MCF 10A (cell line): ENCODE measurements at places on chromosomes 4 and X. TPM values are rescaled to one million over a fixed set of nuclear protein-coding genes. Genes with fewer than 3 reads are reported as not detected.

Gene SLC39A8
- total RNA-seq, result 35.1 and 43.3 TPM in 2 replicates

Gene FRMPD3
- total RNA-seq, result not detected in 2 replicates

DNA sequence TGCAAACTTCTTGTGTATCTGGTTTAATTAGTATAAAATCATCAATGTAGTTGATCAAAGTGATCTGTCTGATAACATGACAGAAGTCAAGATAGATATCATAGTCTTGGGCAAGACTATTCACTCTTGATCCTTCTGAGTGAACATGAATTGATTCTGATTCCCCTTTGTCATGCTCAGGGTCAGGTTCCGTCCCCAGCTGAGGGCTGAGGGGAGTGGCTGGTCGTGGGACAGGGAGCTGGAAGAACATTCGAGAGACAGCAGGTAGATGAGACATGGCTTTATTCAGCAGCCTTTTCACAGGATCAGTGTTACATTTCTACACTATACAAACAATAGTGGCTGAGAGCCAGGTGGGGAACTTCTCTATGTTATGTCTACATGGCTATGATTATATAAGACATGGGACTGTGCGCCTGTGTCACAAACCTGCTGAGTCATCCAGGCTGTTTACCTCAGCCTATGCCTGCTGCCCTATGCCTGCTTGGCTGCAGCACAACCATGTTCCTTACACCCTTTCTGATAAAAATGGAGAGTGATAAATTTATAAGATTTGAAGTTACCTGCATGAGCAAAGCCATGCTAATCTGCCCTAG, 586.9 kb upstream of the NR3C2 start:
- H3K4me3 ChIP-seq, result no peak overlapping the region
- no peak overlapping the region for H3K27ac ChIP-seq
- H3K36me3 ChIP-seq, result no peaks in the 10 kb centered on the region

GRCh38 chr4:118081434-118081833, 47.1 kb downstream of the NDST3 start:
- DNase-seq, result no peak
- no peak overlapping the region for H3K27ac ChIP-seq
- peaks cover 5% of the 10 kb centered on the region for H3K4me1 ChIP-seq
- H3K27me3 ChIP-seq, result no peaks in the 10 kb centered on the region
- H3K4me3 ChIP-seq, result no peak overlapping the region

- DNase-seq, result no peak
- H3K27me3 ChIP-seq, result no peaks in the 10 kb centered on the region
- no peaks in the 10 kb centered on the region for H3K4me1 ChIP-seq
- H3K27ac ChIP-seq, result no peak overlapping the region
- H3K4me3 ChIP-seq, result no peak overlapping the region
Observed at GRCh38 chr4:98565681-98566301, 92.6 kb downstream of the TSPAN5 start.

DNA sequence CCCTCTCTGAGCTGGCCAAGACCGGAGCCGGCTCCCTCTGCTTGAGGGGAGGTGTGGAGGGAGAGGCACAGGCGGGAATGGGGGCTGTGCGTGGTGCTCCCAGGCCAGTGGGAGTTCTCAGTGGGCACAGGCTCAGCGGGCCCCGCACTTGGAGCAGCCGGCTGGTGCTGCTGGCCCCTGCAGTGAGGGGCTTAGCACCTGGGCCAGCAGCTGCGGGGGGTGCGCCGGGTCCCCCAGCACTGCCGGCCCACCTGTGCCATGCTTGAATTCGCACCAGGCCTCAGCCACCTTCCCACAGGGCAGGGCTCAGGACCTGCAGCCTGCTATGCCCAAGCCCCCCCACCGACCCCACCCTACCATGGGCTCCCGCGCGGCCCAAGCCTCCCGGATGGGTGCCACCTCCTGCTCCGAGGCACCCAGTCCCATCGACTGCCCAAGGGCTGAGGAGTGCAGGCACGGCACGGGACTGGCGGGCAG, 602.5 kb downstream of the KCTD8 start:
- H3K27ac ChIP-seq, result no peak overlapping the region
- no peaks in the 10 kb centered on the region for H3K36me3 ChIP-seq
- H3K4me3 ChIP-seq, result no peak overlapping the region
- H3K4me1 ChIP-seq, result peaks cover 6% of the 10 kb centered on the region

DNA sequence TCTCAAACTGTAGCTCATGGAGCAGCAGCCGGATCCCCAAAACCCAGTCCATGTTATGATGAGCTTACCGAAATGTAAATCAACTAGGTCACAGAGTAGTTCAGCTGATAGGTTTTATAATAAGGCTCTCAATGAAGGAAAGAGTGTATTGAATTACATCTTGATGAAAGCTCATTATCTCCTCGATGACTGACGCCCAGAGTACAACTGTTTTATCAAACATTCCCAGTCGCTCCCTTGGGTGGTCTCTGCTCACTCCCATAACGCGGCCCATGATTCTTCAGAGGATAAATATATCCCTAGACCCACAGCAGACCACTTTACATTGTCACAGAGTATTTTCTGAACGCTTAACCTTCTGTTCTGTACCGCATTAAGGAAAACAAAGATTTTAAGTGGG, 452.3 kb upstream of the GALNT7 start:
- no peaks in the 10 kb centered on the region for H3K36me3 ChIP-seq
- H3K27me3 ChIP-seq, result peaks cover 35% of the 10 kb centered on the region
- H3K4me1 ChIP-seq, result peaks cover 6% of the 10 kb centered on the region
- no peak overlapping the region for H3K27ac ChIP-seq
- no peak for DNase-seq
- no peak overlapping the region for H3K4me3 ChIP-seq
